Uterus (tissue), 4 donors: ENCODE measurements at places on chromosomes 3 and 15. TPM values are rescaled to one million over a fixed set of nuclear protein-coding genes. Genes with fewer than 3 reads are reported as not detected.

MAPKAPK3 gene
- 25.6 TPM for total RNA-seq

GRCh38 chr3:140403079-140403478 lies 274.8 kb upstream of the TRIM42 start:
- no peaks in the 10 kb centered on the region for H3K4me1 ChIP-seq
- H3K27ac ChIP-seq: no peak overlapping the region
- H3K4me3 ChIP-seq: no peak overlapping the region
- DNase-seq: no peak
- no peaks in the 10 kb centered on the region for H3K36me3 ChIP-seq

SAMD7 gene
- total RNA-seq: not detected

DNA sequence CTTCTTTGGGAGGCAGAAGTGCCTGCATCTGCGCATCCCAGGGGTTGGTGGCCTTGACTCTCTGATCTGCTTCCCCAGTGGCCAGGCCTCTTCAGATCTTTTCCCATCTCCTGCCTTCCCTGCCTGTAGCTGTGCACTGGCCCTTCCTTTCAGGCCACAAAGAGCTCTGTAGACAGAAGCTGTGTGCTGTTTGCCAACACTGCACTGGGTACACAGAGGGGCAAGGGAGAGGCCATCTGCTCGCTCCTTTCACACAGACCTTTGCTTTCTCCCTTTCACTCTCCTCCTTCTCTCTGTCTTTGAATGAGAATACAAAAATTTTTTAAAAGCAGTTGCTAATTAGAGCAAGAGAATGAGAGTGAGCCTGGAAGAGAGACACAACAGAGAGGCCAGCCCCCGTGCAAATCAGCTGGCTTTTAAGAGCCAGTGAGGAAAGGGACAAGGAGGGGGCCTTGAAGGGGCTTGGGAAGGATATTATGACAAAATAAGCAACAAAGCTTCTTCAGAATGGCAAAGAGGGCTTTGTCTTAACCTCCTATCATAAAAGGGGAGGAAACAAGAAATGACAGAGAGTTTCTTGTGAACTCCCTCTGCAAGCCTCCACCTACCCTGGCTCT lies 170.9 kb downstream of the EPHB1 start:
- DNase-seq: no peak
- no peaks in the 10 kb centered on the region for H3K4me1 ChIP-seq
- no peaks in the 10 kb centered on the region for H3K36me3 ChIP-seq
- no peak overlapping the region for H3K4me3 ChIP-seq
- no peaks in the 10 kb centered on the region for H3K27me3 ChIP-seq
- no peak overlapping the region for H3K27ac ChIP-seq

DNA sequence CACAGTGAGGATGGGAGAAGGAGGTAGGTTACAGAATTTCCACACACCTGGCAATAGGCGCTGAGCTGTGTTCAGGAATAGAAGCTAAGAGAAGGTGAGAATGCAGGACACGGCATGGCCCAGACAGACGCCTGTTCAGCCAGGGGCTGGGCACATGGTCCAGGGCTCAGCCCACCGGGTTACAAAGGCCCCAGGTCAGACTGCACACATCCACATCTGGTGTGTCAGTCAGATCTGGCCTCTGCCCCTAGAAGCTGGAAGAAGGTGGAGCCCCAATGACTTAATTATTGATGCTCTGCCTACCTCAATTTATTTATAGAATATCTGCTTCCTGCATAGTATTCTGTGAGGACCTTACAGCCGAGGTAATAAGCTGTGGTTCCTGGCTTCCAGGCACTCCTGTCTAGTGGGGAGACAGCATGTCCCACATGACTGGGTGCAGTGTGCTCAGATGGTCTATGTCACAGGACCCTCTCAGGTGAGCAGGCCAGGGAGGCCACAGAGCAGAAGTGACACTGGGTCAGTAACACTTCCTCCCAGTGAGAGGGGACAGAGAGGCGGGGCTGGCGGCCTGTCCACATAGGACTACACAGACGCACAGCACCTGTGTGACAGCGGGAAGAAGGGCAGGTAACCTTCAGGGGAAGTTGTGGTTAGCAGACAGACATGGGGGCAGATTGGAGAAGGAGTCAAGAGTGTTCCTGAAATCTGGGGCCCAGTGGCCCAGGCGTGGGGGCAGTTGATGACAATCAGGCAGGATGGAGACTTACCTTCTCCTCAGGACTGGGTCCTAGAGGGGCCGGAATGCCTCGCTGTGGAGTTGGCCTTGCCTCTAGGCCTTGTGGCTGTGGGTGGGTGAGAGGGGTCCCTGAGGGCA lies 38.6 kb upstream of the PLXNA1 start:
- H3K4me3 ChIP-seq: no peak overlapping the region
- no peaks in the 10 kb centered on the region for H3K36me3 ChIP-seq
- DNase-seq: no peak
- no peaks in the 10 kb centered on the region for H3K27me3 ChIP-seq
- no peak overlapping the region for H3K27ac ChIP-seq

GOLGA6L10 gene
- 0.29 TPM for total RNA-seq

IQCF5 gene
- not detected for total RNA-seq

- H3K4me3 ChIP-seq: no peak overlapping the region
- peak; percentile 93 for DNase-seq
- peaks cover 9% of the 10 kb centered on the region for H3K4me1 ChIP-seq
- H3K27me3 ChIP-seq: no peaks in the 10 kb centered on the region
- H3K36me3 ChIP-seq: no peaks in the 10 kb centered on the region
Observed at GRCh38 chr3:194312743-194313281, 38.3 kb downstream of the CPN2 start.

GRCh38 chr3:43389388-43390254 lies 103.3 kb downstream of the SNRK start:
- no peaks in the 10 kb centered on the region for H3K27me3 ChIP-seq
- H3K4me1 ChIP-seq: no peaks in the 10 kb centered on the region
- no peak for DNase-seq
- no peak overlapping the region for H3K4me3 ChIP-seq
- H3K27ac ChIP-seq: peak overlapping the region; percentile 46

DNA sequence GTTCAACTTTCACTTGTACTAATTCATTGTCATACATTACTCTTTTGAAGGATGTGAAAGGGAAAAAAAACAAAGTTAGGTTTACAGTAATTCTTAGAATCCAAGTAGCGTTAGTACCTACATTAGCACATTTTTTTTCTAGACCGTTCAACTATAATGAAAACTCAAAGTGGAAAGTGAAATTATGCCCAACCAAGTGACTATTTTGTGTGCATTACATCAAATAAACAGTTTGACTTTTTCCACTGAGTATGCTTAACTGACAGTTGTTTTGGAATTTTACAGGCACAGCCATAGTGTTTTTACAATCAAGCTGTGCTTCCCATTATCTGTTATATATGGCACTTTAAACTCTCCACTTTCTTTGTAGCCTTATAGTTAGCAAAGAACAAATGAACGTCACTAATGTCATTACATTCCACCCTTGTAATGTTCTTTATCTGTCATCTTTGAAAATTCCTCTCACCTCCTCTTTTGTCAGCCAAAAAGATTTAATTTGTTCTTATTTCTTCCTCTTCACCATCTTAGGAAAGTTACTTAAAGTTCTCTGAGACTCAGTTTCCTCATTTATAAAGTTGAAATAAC lies 142.3 kb upstream of the SOX2 start:
- H3K27ac ChIP-seq: no peak overlapping the region
- no peaks in the 10 kb centered on the region for H3K36me3 ChIP-seq
- DNase-seq: no peak
- no peaks in the 10 kb centered on the region for H3K4me1 ChIP-seq
- H3K27me3 ChIP-seq: no peaks in the 10 kb centered on the region

CRABP1 gene
- 3.4 TPM for total RNA-seq

DNA sequence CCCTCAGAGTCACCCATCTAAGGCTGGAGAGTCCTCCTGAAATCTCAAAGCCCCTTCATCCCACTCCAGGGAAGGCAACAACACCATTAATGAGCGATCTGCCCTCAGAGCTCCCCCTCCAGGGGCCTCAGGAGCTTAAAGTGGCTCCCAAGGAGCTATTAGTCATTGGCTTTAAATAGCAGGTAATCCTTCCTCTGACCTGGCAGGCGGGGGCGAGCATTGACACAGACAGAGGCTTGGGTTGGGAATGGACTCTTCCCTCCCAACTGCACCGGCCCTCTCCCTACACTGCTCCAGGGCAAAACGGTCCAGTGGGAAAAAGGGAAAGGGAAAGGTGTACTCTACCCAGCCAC lies 1.4 kb downstream of the MFGE8 start:
- no peaks in the 10 kb centered on the region for H3K27me3 ChIP-seq
- peak overlapping the region; percentile 94 for H3K27ac ChIP-seq
- peak; percentile 57 for DNase-seq
- peak overlapping the region; percentile 71 for H3K4me3 ChIP-seq

GRCh38 chr3:9978710-9979305 lies 7.8 kb downstream of the EMC3 start:
- H3K27ac ChIP-seq: no peak overlapping the region
- H3K27me3 ChIP-seq: no peaks in the 10 kb centered on the region
- no peak overlapping the region for H3K4me3 ChIP-seq
- H3K36me3 ChIP-seq: no peaks in the 10 kb centered on the region

GRCh38 chr3:12875857-12876836 lies 34.8 kb upstream of the RPL32 start:
- H3K4me3 ChIP-seq: peak overlapping the region; percentile 7
- H3K4me1 ChIP-seq: no peaks in the 10 kb centered on the region
- no peaks in the 10 kb centered on the region for H3K27me3 ChIP-seq
- no peak overlapping the region for H3K27ac ChIP-seq
- peak; percentile 33 for DNase-seq

GPD1L gene
- 32.5 TPM for total RNA-seq

DNA sequence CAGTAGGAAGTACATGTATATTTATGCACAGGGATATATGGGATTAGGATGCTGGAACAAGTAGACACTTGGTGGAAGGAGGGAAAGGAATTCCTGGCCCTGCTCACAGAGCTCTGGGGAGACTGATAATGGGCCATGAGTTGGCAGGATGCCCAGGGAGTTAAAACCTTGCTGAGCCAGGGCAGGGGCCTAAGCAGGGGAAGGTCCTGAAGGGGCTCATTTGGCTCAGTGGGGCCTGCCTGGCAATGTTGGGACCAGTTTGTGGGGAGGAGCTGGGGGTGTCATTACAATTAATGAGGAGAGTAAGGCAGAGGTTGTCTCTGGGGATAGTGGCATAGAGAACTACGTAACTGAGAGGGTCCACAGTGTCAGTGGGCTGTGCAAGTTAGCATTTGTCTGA lies 124.2 kb upstream of the ADPGK start:
- DNase-seq: no peak
- H3K27me3 ChIP-seq: no peaks in the 10 kb centered on the region

DNA sequence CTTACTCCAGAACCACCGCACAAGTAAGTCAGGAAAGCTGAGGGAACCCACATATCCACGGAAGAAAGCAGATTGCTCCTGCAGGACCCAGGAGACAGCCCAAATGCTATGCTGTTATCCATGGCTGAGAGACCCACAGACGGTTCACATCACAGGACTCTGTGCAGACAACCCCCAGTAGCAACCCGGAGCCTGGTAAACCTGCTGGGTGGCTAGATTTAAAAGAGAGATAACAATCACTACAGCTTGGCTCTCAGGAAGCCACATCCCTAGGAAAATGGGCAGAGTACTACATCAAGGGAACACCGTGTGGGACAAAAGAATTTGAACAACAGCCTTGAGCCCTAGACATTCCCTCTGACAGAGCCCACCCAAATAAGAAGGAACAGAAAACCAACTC lies 13.8 kb upstream of the TRIM42 start:
- H3K27me3 ChIP-seq: no peaks in the 10 kb centered on the region
- H3K36me3 ChIP-seq: no peaks in the 10 kb centered on the region
- no peaks in the 10 kb centered on the region for H3K4me1 ChIP-seq

KLHL40 gene
- total RNA-seq: not detected

DNA sequence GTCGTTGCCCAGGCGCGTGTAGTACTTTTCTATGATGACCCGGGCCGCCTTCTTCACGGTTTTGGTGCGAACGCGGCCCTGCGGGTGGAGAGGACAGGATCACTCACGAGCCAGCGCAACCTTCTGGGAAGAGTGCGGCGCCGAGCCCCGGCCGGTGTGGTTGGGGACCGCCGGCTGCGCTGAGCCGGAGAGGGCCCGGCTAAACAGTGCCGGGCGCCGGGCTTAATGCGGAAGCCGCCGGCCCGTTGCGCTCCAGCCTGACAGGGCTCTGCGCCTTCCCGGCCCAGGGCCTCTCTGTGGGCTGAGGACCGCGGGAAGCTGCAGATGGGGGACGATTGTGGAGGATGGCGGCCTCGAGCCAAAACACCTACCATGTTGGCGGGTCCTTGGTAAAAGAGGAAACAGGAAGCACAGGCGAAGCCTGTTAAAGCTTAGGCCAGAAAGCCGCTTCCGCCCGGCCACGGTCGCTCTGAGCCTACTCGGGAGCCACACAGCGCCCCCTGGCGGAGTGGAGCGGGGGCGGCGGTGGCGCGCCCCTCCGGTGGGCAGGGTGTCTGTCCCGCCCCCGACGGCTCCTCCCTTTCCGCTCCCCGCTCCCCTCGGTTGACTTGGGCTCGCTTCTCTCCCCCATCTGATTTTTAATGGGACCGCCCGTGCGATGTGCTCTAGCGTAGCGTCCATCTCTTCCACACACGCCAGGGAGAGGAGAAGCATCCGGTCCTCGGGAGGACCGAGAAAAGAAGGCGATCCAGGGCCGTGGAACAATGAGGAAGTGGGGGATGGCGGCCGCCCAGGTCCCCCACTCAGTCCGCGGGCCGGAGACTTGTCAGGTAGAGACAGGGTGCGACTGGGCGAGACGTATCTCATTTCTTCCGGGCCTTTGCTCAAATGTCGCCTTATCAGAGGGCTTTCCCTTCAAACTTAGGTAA lies at the start of gene RPS17:
TSS of gene RPS17 (minus strand) at position 403 of the 929 bp plus-strand sequence. CDS start at position 374, 29 bp downstream.
- H3K4me3 ChIP-seq: peak within 1 kb of the TSS; percentile 79
- no peaks in the 10 kb centered on the region for H3K36me3 ChIP-seq
- peak; percentile 96 for DNase-seq

- no peak for DNase-seq
- H3K36me3 ChIP-seq: no peaks in the 10 kb centered on the region
- no peak overlapping the region for H3K27ac ChIP-seq
- H3K27me3 ChIP-seq: no peaks in the 10 kb centered on the region
Observed at GRCh38 chr3:104750581-104750980, 616.1 kb upstream of the ALCAM start.

CRYGS gene
- 2.4 TPM for total RNA-seq

RPL39L gene
- total RNA-seq: 3.5 TPM

IQGAP1 gene
- total RNA-seq: 315 TPM

DNA sequence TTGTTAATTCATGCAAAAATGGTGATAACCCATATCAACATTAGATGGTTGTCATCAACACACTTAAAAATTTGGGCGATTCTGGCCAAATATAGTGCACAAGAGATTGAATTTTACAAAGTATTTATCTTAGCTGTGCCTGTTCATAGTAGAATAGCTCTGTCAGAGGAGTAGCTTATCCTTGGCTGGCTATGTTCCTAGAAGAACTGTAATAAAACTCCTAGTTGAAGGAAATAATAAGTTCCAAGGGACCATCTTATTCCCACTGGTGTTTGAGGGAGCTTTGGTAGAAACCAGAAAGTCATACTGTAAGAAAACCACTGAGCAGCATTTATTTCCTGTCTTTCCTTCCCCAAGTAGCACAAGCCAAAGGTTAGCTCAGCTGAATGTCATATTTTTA lies 201.8 kb downstream of the GRM7 start:
- no peak overlapping the region for H3K27ac ChIP-seq
- H3K36me3 ChIP-seq: no peaks in the 10 kb centered on the region
- H3K4me3 ChIP-seq: no peak overlapping the region
